ENCODE measurements at places on chromosomes 13 and 19.

DNA sequence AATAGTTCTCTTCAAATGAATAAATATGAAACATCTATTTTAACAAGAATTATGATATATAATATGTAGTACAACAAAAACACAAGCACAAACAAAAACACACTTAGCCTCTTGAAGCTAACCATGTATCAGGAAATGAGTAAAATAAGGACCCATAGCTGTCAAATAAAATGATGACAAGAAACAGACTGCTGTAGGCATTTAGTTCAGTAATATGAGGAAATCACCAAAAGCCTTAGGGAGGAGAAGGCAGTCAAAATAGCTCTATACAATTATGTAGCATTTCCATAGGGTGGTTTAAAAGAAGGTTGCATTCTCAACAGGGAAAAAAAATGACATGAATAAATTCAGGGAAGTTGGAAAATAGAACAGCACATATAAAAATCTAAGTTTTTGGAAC, 163.4 kb downstream of the PCDH20 start:
- no peak for DNase-seq

DNA sequence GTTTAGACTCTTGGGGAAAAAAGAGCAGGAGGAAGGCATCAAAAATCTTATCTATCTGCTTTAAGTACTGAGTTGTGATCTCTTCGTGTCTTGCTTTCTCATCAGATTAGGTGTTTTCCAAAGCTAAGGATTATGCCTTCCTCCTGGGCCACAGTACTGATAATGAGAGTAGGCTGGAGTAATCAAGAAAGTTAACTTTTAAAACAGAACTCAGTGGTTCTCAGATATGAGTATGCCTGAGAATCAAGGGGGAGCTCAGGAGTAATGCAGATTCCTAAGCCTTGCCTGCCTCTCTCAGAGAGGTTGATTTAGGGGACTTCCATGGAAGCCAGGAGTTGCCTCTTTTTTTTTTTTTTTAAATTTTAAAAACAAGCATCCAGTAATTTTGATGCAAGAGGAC, 23.5 kb downstream of the CDADC1 start:
- DNase-seq, result no peak

GRCh38 chr19:3369337-3370213, 3.2 kb downstream of the NFIC start:
- DNase-seq, result no peak

- no peak for DNase-seq
Observed at GRCh38 chr13:50644081-50644871, 199.2 kb downstream of the DLEU7 start.

- DNase-seq, result no peak
Observed at GRCh38 chr13:76439546-76439945, 446.7 kb downstream of the KCTD12 start.

GRCh38 chr19:33432015-33432414, 58.5 kb downstream of the CEBPG start:
- no peak for DNase-seq

DNA sequence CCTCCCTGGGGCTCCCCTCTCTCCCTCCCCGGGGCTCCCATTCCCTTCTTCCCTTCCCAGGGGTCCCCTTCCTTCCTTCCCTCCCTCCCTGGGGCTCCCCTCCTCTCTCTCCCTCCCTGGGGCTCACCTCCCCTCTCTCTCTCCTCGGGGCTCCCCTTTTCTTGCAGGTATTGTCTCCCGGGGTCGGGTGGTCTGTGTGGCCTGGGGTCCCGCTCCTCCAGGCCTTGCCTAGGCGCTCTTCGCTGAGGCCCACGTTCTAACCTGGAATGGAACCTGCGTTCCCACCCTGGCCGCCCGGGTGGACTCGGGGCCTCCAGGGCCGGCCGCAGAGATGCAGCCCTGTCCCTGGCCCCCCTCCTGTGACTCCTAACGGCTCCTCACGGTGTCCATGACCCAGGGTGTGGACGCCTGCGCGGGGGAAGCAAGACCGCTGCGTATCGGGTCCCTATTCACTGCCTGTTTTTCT, 940 bp upstream of the DCUN1D2 start:
- peak; percentile 84 for DNase-seq

DNA sequence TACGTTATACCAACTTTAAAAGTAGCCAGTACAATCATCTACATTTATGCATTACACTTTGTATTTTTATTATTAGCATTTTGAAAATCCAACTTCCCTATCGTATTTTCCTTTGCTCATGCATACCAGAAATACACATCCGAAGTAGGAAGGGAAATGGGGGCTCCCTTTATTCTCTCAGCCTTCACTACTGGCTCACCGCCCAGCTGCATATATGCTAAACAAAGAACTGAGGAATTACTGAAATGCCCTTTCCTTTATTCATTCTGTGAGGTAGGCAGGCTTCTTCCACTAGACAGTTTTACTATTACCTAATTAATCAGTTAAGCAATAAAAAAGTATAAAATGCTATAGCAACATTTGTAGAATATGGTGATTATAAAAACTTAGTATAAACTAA, 291.6 kb downstream of the KLF12 start:
- DNase-seq, result no peak

Data from erythroblast (primary cell).